ENCODE measurements at places on chromosomes 3 and 15.

DNA sequence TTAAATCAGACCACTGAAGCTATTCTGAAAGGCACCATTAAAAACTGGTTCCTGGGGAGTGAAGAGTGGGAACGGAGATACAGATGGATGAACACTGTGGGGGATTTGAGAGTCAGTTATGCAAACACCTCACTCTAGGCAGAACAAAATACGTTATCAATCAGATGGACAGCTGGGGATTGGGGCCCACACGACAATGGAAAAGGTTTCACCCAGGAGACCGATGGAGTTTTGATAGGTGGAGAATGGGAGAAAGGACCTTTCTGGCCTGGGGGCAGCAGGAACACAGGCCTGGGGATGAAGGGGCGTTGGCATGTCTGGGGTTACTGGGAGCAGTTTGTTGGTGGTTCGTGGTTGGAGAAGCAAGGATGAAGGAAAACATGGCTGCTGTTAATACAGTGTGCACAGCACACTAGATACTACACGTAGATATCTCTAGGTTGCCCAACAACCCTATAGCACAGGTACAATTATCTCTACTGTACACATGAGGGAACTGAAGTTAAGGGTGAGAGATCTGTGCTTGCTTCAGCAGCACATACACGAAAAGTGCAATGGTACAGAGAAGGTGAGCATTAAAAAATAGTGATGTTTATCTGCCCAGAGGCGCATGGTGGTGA is 16.5 kb downstream of the ST6GAL1 start:
- no peak for DNase-seq

DNA sequence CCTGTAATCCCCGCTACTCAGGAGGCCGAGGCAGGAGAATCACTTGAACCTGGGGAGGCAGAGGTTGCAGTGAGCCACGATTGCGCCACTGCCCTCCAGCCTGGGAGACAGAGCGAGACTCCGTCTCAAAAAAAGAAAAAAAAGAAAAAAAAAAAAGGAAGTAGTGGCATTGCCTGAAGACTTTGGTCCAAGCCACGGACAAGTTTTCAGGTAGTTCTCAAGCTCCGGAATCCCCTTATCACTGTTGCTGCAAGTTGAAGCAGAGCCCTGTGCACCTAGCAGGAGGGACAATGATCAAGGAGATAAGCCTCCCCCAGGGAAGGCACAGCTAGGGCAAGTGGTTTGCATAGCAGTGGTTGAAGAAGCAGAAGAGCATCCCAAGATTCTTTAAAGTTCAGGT is 97.6 kb downstream of the MEX3B start:
- no peak for DNase-seq

- DNase-seq: no peak
Measured at GRCh38 chr3:48240000-48240963, 622 bp upstream of the ZNF589 start.

- no peak for DNase-seq
Measured at GRCh38 chr3:115512565-115513415, 110.5 kb upstream of the GAP43 start.

DNA sequence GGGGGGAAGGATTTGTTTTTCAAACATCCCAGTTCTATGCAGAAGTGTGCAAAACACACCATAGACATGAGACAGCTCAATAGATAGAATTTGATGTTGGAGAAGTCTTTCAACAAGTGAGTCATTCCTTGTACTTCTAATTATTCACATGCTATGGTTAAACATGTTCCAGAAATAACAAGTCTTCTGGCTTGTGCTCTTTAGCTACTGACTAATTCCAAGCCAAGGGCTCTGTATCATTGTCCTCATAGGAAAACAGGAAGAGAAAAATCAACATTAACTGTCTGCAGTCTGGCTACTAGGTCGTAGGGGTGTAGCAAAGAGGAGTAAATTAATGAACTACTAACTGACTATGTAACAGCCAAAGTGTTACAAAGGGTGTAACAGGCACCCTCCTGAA is 25.8 kb downstream of the LDHAL6B start:
- DNase-seq: peak; percentile 50

- DNase-seq: no peak
Measured at GRCh38 chr15:59839906-59840305, 150.8 kb upstream of the BNIP2 start.

- DNase-seq: peak; percentile 38
Measured at GRCh38 chr3:121592856-121593702, at the start of gene FBXO40. Gene FBXO40, plus strand, starts transcription at chr3:121593379. Its CDS starts 27,197 bp downstream, at chr3:121620576.

Data from foreskin keratinocyte (primary cell).